ENCODE measurements at places on chromosomes 1 and 21.

- no peak for DNase-seq
Observed at GRCh38 chr1:58003988-58004387, 542.5 kb downstream of the OMA1 start.

GRCh38 chr1:195761104-195761503 lies 847.1 kb downstream of the KCNT2 start:
- no peak for DNase-seq

DNA sequence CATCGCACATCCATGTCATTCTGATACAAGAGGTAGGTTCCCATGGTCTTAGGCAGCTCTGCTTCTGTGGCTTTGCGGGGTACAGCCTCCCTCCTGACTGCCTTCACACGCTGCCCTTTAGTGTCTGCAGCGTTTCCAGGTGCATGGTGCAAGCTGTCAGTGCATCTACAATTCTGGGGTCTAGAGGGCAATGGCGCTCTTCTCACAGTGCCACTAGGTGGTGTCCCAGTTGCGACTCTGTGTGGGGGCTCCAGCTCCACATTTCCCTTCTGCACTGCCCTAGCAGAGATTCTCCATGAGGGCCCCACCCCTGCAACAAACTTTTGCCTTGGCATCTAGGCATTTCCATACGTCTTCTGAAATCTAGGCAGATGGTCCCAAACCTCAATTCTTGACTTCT lies 138.2 kb upstream of the BRINP3 start:
- DNase-seq, result no peak

DNA sequence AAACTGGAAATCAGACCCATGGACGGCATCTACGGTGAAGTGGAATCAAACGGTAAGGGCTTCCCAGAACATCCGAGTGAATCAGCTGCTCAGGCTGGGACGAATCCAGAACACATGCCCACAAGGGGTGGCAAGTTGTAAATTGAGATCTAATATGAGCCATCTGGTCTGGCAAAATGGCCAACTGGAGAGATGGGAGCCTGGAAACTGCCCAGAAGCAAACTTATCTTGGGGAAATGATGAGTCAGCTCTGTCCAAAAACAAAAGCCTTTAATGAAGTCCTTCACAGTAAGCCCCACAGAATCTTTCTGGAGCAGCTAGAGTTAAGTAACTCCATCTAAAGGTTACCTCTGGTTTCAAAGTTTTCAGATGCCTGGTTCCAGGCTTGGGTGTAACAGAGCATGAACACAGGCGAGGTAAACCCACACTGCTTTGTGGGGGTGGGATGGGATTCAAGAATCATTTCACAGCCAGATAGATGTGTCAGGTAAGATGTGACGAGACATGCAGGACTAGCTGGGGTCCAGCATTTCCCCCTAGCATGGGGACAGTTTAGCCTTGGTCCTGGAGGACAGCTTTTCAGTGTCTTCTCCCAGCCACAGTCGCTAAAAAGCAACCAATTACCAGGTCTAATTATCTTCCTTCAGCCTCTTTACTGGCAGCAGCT lies 10.5 kb upstream of the SRP9 start:
- DNase-seq, result peak; percentile 93

DNA sequence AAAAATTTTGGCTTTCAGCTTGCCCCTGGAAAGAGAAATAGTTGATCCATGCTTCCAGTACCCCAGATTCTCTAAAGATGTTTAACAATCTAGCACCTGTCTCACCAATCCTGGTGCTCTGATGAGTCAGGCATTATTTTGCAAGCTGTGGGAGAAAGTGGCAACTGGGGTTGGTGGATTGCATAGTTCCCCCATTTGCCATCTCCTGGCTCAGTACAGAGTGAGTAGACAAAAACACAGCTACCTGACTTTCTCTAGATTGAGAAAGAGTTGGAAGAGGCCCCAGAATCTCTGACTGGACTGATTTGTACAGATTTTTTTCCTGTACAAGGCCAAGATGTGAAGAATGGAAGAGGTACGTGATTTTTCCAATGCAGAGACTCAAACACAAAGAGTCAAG lies 75.1 kb upstream of the NEGR1 start:
- no peak for DNase-seq

DNA sequence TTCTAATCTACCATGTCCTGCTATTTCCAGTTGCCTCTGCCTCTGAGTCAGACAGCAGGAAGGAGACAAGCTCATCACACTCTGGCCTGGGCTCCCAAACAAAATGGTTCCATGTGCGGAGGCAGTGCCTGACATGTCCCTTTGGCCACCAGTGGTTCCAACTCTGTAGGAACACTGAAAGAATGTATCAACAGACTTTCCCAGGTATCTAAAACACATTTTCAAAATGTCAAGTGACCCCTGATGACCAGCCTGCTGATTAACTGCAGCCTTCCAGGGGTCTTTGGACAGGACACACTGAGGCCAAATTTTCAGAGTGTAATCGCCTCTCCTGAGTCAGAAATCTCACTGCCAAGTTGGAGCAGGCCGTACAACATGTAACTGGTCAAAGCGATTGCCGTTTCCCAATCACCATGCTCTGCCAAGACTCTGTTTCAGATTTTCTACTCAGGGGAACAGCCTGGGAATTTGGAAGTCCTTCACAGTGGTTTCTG lies 172.7 kb downstream of the TPR start:
- peak; percentile 56 for DNase-seq

GRCh38 chr1:112905395-112906149 lies 50.4 kb downstream of the SLC16A1 start:
- no peak for DNase-seq

DNA sequence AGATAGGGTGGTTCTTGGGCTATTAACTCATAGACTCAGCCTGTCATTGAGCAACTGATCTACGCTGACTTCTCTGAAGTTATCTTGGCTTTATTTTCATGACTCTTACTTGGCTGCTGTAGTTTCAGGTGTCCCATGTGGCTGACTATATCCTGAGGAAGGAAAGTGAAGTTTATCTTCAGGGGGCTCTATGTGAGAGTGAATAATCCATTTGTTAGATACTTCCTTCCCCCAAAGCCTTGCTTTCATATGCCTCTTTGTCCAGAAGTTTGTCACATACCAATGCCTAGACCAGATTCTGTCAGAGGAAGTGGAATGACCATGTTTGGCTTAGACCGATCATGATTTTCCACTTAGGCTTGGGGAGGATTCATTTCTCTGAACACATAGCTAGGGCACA lies 27.9 kb upstream of the C1orf87 start:
- no peak for DNase-seq

DNA sequence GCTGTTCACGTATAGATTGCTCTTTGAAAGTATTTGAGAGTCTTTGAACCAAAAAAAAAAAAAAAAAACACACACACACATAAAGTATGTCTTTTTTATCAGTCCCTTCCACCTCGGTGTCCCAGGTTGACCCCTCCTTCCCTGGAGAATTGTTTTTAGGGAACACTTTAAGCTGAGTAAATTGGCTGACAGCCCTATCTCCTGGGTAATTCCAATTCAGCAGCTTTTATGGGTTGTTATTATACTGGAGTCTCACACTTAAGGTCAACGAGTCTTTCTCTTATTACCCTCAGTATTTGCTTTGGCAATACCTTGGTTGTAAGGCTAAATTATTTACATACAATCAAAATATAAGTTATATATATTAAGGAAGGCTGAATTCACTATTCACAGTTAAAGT lies 69.4 kb downstream of the SLC30A10 start:
- no peak for DNase-seq

GRCh38 chr1:3697810-3698209 lies 45.5 kb downstream of the TP73 start:
- DNase-seq, result no peak

DNA sequence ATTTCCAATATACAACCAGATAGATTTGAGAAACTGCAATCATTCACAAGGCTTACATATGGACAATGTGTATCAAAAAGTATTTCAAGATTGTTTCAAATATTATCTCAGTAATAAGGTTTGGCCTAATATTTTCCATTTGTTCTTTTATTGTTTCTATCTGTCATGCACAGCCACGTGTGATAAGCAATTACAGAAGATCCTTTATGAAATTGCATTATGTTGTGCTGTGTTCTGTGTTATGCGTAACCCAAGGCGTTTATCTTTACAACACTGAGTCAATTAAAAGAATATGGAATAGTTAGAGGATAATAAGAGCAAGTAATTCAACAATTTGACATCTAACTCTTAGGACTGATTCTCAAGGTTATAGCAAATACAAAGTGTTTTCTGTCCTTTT lies 1009.3 kb upstream of the PRMT6 start:
- no peak for DNase-seq

DNA sequence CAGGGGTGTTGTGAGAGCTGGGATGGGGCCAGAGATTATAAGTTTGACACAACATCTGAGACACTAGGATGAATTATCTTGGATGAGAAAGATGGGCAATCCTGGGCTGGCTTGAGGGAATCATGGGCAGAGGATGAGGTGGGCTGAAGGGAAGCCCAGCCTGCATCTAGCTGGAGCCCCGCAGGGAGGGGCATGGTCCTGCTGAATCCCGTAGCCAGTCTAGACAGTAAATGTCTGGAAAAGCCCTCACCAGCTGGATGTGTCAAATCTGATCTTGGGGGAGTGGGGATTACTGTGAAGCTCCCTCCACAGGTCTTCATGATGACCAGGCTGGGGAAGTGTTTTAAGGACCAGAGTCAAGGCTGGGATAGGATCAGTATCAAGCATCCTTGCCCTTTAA lies 3.6 kb upstream of the CASQ1 start:
- no peak for DNase-seq

DNA sequence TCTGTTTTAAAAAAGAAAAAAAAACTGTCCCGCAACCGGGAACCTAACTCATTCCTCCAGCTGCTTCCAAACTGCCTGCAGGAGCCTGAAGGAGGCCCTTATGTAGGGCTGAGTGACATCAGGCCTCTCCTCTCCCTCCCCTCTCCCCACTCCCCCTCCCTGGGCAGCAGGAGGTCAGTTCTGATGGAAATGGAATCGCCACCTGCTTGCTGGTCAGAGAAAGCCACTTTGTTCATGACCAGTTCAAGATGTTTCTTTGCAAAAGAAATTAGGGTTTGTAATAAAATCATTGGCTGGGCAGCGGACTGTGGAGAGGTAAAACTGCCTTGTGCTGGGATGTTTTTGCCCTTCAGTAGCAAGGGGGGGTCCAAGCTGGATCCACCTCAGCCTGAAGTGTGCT lies at the start of gene MAP1LC3C:
TSS of gene MAP1LC3C (minus strand) at position 73 of the 400 bp plus-strand sequence. CDS start 90 bp downstream, outside the sequence.
- DNase-seq, result no peak

All from AG09319 (cell line).